ENCODE measurements at places on chromosomes 4 and X.

- DNase-seq = no peak
Observed at GRCh38 chr4:81436096-81436495, 35.6 kb downstream of the RASGEF1B start.

DNA sequence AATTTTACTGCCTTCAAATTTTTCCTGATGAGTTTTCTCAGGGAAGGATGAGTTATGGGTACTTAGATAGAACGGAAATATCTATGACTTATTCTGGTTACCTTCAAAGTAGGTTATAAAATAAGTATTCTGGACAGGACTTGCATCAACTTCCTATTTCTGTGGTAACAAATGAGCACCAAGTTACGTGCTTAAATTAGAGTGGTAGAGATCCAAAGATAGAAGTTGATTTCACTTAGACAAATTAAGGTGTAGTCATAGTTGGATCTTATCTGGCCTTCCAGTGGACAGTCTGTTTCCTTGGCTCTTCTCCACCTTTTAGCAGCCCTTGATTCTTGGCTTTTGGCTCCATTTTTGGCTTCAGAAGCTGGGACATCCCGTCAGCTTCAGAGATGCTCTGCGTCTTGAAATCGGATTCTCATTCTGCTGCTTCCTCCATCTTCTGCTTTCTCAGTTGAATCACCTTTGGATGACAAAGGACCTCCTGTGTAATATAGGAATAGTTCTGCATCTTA, 109.9 kb downstream of the ZNF518B start:
- no peak for DNase-seq

- no peak for DNase-seq
Observed at GRCh38 chr4:107999932-108000539, 10.3 kb downstream of the HADH start.

DNA sequence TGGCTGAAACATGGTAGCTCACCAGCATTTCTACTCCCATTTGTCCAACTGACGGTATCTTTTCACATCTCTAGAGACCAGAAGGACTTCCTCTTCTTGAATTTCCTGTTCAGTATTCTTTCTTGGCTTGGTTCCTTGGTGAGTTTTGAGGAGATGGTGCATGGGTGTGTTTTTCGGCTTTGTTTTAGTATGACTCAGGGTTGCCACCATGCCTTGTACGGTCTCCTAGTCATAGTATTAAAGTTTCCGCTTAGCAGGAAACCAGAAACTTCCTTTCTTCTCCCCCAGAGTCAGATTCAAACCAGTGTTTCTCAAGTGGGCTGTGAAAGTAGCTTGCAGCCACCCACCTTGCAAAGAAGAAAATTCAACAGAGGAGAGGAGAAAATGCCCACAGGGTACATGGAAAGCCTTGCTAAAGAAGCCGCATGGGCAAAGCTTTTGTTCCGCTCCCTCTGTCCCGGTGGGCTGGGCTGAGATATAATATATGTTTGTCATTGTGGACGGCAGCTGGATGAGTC, 5.7 kb downstream of the CD99 start:
- no peak for DNase-seq

- DNase-seq = no peak
Observed at GRCh38 chr4:87500092-87500462, 29.1 kb downstream of the SPARCL1 start.

DNA sequence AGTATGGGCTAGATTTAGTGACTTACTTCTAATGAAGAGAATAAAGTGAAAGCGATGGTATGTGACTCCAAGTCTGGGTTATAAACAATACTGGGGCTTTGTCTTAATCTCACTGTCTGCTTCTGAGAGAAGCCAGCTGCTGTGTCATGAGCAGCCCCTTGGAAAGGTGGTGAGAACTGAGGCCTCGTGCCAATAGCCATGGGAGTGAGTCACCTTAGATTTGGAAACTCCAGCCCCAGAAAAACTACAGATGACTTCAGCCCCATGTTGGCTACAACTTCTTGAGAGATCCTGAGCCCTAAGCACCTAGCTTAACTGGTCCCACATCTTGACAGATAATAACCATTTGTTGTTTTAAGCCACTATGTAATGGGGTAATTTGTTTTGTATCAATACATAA, 77.6 kb downstream of the CWH43 start:
- DNase-seq = no peak

DNA sequence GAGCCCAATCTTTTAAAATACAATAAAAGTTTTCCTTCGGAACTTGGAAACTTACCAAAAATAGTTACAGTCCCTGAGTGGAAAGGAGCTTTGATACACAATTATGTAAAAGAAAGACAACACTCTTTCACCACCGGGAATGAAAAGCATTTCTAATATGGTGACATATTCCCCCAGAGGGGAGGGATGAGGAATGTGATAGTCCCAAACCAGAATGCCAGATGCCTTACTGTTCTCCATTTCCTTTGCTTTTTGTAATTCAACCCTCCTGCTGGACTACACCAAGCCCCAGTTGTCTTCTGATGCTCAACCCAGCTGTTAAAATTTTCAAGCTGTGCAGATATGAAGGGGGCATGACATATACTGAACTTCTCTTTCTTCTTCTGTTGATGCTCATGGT, 4.1 kb downstream of the PRIMPOL start:
- DNase-seq = no peak

GRCh38 chr4:76803522-76803921, 94.4 kb downstream of the SOWAHB start:
- DNase-seq = peak; percentile 51

DNA sequence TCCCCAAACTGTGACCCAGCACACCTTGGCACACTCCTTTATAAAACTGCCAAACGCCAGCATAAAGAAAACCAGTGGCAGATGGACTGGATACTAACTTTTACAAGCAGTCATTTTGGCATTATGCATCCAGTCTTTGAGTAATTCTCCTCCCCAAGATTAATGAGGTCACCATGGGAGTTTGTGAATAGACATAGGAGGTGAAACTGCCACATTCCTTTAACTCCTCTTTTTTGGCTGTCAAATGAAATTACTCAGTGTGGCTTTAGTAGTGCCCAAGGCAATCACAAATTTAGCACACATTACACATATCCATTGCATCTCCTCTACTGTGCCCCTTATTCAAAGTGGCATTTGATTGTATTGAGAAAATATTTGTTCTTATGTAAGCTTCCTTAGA, 315.3 kb upstream of the FGF13 start:
- DNase-seq = no peak

- no peak for DNase-seq
Observed at GRCh38 chr4:85676850-85677590, 202.1 kb downstream of the ARHGAP24 start.

DNA sequence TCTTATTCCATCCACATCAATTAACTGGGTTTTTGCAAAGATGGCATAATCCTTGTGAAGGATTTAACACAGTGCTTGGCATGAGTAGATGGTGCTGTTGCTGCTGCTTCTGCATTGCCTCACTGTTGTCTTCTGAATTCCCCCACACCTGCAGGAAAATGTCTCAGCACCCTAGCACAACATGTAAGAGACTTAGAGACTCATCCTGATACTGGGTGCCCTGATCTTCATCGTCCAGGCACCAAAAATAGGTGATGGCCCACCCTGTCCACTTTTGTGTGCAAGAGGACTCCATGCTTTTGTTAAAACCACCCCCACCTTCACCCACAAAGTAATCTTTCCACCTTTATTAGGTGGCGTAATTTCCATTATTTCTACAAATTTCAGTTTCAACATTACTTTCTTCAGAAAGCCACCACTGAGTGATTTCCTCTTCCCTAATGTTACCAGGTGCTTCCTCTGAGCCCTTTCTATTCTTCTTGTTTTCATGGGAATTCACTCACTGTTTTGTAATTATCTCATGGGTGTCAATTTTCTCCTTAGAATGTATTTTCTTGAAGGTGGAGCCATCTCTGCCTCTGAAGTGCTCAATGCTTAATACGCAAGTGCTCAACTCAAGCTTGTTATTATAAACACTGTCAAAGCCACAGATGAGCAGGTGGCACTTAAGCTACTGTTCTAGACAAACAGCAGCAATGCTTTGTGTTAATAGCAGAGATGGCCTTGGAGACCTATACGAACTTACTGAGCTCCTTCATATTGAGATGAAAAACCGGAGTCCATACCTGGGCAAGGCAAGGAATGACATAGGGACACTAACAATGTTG, 89.5 kb downstream of the HS3ST1 start:
- no peak for DNase-seq

DNA sequence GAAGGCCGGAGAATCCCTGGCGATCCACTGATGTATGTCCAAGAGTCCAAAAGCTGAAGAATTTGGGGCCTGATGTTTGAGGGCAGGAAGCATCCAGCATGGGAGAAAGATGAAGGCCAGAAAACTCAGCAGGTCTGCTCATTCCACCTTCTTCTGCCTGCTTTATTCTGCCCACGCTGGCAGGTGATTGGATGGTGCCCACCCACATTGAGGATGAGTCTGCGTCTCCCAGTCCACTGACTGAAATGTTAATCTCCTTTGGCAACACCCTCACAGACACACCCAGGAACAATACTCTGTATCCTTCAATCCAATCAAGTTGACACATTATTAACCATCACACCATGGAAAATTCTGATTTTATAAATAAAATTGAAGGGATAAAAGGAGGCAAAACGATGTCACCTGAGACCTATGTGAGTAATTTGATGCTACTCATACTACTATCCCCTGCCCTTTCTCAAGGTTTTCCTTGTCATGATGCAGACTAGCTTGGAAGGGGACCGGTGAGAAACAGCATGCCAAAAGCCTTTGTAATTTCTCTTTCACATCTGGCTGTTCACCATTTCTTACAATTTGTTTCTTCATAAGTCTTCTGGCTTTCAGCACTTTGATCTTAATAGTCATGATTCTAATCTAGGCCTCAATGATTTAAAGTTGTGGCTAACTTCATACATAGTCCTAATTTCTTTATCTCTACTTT, 9.7 kb upstream of the PYURF start:
- DNase-seq = peak; percentile 64

DNA sequence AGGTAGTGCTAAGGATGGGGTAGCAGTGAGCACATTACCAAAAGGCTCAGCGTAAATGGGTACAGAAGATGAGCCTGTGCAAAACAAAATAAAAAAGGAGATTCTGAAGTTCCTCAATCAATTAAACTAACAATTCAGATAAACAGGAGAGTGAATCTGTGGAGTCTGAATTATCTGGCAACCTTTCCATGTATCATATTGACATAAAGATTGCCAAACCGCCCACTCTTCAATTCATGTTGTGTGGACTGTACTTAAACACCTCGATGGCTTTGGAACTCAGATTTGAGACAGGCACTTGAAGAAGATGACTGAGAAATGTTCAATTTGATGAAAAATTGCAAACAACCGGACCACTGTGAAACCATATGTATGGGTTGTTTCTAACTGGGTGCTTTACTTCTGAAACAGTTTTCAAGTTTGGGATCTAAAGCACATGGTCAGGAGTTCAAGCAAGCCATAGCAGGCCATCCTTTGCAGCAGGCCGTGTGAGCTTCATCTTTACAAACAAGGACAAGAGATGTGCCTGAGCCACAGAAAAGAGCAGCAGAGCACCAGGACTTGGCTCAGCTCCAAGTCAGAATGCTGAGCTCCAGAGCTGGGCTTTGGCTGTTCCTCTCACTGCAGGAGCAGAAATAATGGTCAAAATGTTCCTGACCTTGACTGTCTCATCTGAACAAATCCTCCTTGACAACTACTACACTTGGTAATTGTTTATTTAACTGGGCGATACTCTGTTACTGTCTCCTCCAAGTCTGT, 108.1 kb downstream of the MGST2 start:
- DNase-seq = no peak

DNA sequence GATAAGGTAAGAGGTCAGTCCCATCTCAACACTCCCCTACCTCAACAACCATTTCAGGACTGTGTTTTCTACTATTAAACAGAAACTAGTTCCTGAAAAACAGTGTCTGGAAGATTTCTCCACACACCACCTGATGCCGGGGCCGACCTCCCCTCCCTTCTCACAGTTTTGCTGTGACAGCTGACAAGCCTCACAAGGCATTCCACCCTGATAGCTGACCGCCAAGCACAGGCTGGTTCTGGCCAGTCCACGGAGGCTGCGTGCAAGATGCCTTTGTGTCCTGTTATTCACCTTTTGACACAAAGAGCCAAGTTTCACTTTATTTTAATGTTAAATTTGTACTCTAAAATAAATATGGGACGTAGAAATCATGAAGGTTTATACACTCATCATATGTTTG, 758.6 kb downstream of the PDHA2 start:
- peak; percentile 52 for DNase-seq

GRCh38 chr4:3662516-3662915, 103.7 kb upstream of the ADRA2C start:
- DNase-seq = no peak

DNA sequence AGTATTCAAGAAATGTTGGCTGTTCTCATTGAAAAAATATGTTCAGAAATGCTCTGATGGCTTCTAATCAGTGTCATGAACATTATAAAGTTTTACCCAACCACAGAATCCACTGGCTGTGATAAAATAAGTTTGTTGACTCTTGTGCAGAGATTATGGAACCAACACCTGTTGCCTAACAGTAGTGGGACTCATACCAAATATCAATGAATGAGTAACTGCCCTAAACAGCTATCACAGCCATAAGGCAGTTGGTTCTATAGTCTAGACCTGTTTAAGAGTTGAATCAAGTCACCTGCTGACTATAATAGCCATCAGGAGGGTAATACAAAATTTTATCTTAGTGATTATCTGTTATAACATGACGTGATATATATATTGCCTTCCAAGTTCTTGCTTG, 168.3 kb downstream of the ATOH1 start:
- no peak for DNase-seq

DNA sequence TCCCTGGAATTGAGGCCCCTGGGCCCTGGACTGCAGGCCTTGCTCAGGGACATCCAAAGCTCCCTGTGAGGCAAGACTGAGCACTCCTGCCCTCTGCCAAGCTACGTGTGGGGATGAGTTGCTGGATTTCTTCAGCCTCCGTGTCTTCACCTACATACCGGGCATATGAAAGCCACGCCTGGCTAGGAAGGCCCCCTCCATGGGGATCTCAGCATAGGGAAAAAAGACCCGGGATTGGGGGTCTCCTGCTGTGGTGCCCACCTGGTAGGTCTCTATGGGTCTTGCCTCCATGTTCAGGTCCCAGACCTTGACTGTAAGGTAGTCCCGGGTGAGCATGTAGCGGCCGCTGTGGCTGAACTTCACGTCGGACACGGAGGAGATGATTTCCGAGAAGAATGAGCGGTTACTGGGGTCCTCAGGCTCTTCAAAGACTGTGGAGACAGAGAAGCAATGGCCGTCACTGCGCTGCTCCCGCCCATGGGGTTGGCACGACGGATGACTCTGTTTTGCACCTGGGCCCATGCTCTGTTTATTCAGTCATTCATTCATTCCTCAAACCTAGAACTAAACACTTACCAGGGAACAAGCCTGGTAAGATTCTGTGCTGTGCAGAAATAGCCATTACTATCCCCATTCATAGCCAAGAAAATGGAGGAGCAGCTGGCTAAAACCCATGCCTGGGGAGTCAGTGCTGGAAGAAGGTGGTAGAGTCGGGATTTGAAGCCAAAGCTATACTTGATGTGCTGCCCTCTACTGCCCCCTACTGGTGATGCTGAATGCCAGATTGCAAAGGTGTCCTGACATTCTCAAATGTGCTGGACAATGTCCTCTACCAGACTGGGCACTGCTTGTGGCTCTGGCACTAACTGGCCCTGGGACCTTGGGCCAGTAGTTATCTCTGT, 63.9 kb downstream of the WFS1 start:
- peak; percentile 75 for DNase-seq

GRCh38 chr4:166078955-166079354, 205.9 kb downstream of the TLL1 start:
- DNase-seq = peak; percentile 46

GRCh38 chrX:4642114-4642513, 928.7 kb upstream of the PRKX start:
- DNase-seq = no peak
